CD4-positive, alpha-beta memory T cell (primary cell): ENCODE measurements at places on chromosomes 4 and X.
A peak's percentile ranks its signal among the peaks of the same experiment; 100 is the strongest.

- DNase-seq = no peak
Observed at GRCh38 chr4:73832651-73833237, 3.7 kb upstream of the CXCL6 start.

GRCh38 chr4:27604692-27605091 lies 744.1 kb downstream of the STIM2 start:
- DNase-seq = no peak

DNA sequence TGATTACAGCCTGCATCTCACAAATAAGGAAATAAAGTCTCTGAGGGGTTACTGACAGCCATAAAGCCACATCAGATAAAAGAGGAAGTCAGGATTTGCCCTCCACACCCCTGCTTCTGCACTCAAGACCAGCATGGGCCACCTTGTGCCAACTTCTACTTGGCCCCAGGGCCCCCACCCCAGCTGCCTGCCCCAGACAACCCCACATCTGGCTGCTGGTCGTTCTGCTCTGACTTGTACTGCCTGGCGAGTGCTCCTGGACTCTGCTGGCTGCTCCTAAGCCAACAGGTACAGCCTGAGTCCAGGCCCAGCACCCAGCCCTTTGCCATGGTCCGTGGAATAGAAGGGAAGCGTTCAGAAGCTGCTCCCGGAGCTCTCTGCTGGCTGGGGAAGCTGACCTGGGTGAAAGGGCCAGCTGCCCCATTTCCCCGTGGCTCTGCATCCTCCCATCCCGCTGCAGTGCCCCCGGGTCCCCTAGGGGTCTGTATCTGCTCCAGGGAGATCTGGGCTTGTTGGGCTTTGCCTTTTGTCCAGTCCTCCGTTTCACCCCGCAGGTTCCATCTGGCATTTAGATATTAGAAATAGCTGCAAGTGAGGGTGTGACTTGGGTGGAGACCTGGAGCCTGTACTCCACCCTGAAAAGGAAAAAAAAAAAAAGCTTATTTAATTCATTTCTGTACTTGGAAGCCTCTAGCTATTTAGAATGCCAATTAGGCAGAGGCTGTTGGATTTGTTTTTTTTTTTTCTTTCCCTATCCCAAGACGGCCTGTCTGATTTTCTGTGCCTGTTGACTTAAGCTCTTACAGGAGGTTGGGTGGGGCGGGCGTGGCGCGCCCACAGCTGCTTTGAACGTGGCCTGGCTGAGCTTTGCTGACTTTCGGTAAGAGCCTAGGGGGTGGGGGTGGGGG lies 194.7 kb downstream of the PTTG2 start:
- DNase-seq = peak; percentile 27

DNA sequence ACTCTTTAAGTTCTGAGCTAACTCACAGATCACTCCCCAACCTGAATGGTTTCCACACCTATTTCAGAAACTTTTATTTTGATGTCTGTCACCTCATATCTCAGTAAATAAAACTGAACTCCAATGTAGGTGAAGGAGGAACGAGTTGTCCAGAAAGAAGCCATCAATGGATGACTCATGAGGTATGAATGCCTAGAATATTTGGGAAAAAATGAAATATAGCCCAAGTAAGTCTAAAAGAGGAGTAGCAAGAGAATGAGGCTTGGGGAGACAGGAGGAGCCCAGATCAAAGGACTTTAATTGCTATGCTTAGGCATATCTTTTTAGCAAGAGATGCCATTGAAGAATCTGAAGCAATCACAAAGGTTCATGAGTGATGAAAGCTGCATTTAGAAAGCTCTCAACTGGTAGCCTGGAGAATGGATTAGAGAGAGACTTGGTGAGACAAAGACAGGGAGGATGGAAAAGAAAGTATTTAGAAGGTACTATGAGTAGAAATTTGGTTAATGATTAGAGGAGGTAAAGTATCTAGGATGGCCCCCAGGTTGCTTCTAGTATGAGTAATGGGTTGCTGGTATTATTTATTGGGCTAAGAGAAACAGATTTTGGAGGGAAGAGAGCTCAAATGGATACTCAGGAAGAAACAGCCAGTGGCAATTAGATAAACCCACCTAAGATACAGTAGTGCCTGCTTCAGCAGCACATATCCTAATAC lies 39.4 kb downstream of the NOCT start:
- DNase-seq = no peak

- DNase-seq = no peak
Observed at GRCh38 chrX:69024931-69025330, 140.3 kb downstream of the PJA1 start.

DNA sequence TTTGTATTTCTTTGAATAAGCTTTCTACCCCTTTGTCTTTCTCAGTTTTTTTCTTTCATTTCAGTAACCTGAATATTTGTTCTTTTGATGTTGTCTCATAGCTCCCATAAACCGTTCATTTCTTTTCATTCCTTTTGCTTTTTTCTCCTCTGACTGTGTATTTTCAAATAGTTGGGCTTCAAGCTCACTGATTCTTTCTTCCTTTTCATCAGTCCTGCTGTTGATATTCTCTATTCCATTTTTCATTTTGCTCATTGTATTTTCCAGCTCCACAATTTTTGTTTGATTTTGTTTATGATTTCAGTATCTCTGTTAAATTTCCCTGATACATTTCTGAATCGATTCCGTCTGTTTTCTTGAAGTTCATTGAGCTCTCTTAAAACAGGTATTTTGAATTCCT lies 129.6 kb upstream of the NUDT6 start:
- no peak for DNase-seq

DNA sequence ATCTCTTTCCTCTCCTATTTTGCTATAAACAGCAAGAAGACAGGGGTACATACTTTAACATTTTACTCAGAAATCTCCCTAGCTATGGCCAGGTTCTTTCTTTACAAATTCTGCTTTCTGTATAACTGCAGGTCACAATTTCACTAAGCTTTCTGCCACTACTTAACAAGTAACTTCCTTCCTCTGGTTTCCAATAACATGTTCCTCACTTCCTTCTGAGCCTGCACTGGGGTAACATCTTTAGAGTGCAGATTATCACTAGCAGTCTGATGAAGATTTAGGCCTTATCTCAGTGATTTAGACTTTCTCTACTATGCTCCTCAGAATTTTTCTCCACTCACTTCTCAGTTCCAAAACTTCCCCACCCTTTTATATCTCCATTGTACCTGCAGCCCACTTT lies 1930.5 kb upstream of the AGA start:
- DNase-seq = no peak

DNA sequence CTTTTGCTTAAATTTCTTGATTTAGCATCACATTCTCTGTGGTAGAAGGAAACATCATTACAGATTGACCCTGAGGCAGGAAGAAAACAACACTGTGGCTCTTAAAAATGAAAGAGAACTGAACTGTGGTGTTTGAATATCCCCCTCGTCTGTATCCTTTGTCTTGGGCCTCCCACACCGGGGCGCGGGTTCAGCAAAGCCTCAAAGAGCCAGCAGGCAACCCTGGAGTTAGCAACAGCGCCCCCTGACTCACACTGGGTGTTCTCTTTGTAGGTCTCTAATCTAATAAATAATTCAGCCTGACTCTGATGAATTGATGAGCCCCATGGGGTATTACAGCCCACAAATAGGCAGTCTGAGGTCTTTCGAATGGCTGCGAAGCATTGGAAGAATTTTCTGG lies 46.1 kb upstream of the CTSO start:
- DNase-seq = no peak

- no peak for DNase-seq
Observed at GRCh38 chrX:136261321-136261720, 10.1 kb upstream of the MAP7D3 start.

GRCh38 chr4:88645994-88646393 lies 51.6 kb downstream of the NAP1L5 start:
- no peak for DNase-seq

- no peak for DNase-seq
Observed at GRCh38 chr4:175787948-175788347, 24.1 kb downstream of the GPM6A start.

GRCh38 chrX:10433296-10433965 lies 187.0 kb downstream of the MID1 start:
- no peak for DNase-seq

DNA sequence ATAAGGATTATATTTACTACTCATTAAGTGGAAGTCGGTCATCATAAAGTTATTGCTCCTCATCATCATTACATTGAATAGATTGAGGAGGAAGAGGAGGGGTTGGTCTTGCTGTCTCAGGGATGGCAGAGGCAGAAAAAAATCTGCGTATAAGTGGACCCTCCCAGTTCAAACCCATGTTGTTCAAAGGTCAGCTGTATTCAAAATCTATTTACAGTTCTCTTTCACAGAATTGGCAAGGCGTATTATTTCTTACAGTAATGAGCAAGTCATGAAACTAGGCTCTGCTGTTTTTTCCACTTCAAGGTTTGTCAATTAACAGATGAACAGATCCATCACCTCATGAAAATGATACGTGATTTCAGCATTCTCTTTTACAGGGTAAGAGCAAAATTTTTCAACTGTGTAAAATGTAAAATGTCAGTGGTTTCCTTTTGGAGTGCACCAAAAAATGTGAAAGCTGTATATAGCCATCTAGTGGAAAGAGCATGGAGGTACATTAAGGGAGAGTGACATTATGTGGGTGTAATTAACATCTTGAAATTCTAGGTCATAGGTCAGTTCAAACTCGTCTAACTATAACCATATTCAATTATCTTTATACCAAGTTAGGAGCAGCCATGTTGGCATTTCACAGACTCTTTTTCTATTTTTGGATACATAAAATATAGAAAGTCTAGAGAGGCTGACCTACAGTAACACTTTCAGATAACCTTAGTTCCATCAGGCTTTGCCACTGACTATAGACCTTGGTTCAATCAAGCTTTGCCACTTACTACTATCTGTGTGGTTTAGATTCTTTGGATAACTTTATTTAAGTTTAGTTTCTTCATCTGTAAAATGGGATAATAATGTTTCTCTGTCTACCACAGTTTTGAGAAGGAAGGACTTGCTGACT lies 30.1 kb downstream of the NEIL3 start:
- peak; percentile 51 for DNase-seq

DNA sequence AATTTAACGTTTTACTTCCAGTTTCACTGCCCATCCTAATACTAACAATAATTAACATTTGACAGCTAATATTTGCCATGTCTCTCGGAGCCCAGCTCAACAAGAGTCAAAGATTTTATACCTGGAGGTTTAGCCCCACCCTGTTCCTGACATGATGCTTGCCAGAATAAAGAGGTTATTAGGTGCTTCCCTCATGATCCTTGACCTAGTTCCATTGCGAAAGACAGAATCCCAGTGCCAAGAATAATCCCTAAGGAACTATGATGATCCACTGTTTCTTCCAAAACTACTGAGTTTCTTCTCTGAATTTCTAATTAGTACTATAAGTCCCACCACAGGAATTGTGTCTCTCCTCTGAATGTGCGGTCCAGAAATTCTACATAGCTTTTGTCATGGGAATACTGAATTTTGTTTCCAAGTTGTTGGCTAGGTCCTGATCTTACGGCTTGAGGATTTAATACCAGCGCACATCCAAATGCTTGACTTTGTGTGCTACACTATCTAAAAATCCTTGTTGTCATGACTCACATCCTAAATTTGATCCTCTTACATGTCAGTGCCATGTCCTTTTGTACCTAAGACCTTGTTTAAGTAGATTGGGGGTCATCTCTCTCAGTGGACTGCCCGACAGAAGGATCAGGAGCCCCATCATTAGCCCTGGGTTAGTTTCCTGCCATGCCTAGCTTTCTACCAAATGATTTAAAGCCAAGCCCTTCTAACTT lies 23.1 kb downstream of the ANTXR2 start:
- no peak for DNase-seq

DNA sequence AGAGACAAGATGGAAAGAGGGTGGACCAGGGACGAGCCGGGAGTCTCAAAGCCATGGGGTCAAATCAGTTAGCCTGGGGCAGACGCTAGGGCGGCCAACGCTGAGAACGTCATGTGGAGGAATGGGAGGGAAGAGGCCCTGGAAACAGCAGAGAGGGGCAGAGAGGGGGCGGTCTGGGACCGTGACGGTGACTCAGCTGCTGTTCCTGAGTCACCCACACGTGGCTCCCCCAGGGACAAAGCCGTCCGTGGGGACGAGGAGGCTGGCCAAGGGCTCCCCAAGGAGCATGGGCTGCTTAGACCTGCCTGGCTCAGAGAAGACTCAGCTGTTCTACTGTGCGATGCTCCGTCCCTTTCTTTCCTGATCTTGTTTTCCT lies 108.4 kb upstream of the LRPAP1 start:
- DNase-seq = no peak

GRCh38 chrX:74383611-74384010 lies 37.7 kb upstream of the SLC16A2 start:
- DNase-seq = no peak
